ENCODE measurements at places on chromosomes 4 and X.

DNA sequence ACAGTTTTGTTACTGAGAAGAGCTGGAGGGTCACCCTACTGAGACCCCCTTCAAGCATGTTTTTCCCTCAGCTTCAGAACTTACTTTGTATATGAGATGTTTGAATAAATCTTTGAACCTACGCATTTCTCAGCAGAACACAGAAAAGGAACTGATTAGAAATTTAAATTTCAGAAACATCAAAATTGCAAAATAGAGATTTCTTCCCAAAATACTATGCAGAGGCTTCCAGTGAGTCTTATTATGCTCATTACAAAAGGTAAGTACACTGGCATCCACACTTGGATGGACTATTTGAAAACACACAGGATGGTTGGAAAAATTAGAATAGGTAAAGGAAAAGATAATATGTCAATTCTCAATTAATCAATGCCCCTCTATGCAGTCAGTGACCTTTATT lies 91.2 kb downstream of the COX7B2 start:
- no peak for DNase-seq

DNA sequence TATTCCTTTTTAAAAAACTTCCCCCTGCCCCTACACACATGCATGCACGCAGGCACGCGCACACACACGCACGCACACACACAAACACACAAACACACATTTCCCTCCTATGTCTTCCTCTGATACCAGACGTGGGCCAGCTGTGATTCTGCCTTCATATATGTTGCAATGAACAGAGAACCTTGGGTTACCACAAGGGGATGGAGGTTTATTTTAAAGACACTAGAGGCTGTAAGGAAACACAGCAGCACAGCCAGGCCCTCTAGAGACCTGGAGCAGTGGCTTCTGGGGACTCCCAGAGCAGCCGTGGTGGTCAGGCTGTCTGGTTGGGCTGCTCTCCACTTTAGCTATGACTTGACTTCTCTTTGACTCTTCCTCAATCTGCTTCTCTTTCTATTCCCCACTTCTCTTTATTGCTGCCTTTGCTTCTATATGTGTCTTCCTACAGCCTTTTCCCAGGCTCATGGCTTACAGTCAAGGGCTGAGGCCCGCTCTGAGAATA lies 3.2 kb upstream of the TLR10 start:
- no peak for DNase-seq

GRCh38 chrX:86806786-86807185 lies 658.5 kb downstream of the DACH2 start:
- no peak for DNase-seq

- DNase-seq, result no peak
Observed at GRCh38 chr4:89939994-89940393, 45.3 kb downstream of the MMRN1 start.

DNA sequence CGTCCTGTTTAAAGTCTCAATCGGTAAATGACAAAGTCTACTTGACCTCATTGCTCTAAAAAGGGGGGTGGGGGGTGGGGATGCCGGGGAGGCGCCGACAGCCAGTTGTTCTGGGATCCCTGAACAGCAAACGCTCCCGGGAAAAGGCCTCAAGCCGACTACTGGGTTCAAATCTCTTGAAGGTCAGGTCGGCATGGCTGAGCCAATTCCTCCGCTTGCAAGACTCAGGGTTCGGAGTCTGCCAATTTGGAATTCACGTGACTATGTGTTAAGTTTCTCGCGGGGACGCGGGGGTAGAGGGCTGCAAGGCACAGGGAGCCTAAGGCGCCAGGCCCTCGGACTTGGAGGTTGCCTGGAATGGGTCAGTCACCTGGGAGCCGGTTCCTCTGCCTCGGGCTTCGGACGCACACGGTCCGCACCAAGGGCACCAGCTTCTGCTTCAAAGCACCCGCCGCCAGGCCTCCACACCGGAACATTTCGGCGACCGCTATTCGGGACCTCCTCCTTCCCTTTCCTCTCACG lies 399 bp downstream of the AIFM1 start:
- DNase-seq, result no peak

GRCh38 chrX:6679988-6680387 lies 145.1 kb upstream of the VCX3A start:
- no peak for DNase-seq
